ENCODE measurements at places on chromosomes 5 and 9. TPM values are rescaled to one million over a fixed set of nuclear protein-coding genes. Genes with fewer than 3 reads are reported as not detected.
A peak's percentile ranks its signal among the peaks of the same experiment; 100 is the strongest.

GRCh38 chr5:103145196-103145595, 25.1 kb downstream of the PPIP5K2 start:
- H3K4me3 ChIP-seq, result no peak overlapping the region
- DNase-seq, result no peak
- peaks cover 11% of the 10 kb centered on the region for H3K36me3 ChIP-seq
- no peaks in the 10 kb centered on the region for H3K4me1 ChIP-seq
- no peak overlapping the region for H3K27ac ChIP-seq

DNA sequence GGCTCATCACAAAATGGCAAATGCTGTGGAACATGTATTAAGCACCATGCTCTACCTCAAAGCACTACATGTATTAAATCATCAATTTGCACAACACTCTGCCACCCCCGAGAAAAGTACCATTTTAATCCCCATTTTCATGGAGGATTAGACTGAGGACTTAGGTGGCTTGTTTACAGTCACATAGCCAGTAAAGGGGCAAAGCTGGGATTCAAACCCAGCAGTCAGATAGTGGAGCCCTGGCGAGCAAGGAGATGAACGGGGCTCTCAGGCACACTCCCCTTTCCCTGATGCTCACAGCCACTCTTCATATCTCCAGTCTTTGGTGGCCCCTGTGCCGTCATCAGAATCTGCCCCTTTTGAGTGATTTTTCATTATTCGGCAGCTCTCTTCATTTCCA, 262.9 kb downstream of the DIRAS2 start:
- H3K36me3 ChIP-seq, result no peaks in the 10 kb centered on the region
- H3K27me3 ChIP-seq, result no peaks in the 10 kb centered on the region
- H3K4me1 ChIP-seq, result no peaks in the 10 kb centered on the region
- H3K4me3 ChIP-seq, result no peak overlapping the region
- no peak overlapping the region for H3K27ac ChIP-seq

GRCh38 chr9:14170973-14171596, 142.9 kb downstream of the NFIB start:
- DNase-seq, result no peak
- H3K4me1 ChIP-seq, result peaks cover 6% of the 10 kb centered on the region

DNA sequence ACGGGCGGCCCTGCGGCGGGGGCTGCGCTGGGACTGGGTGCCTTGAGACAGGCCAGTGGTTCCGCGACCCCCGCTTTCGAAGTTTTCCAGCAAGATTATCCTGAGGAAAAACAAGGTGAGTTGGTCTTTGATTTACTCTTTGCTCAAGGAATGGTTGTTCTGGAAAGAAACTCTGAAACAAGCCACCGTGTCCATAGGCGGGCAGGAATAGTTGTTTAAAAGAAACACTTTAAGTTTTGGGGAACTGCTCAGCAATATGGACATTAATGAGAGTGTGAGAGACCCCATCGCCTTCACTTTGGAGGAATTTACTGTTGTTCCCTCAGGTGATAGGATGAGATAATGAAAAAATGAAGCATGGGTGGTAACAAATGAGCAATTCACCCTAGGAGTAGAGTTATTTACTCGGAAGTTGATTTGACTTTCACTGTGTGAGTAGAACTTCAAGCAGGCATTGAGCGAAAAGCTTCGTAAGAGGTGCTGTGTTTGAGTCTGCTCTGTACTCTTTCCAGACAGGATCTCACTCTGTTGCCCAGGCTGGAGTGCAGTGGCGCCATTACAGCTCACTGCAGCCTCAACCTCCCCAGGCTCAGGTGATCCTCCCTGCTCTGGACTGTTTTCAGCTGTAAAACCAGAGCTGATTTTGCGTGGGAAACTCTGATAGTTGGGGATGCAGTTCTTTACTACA, 1.1 kb downstream of the DMRTA1 start:
- no peak for DNase-seq
- peak overlapping the region; percentile 89 for H3K4me3 ChIP-seq
- no peaks in the 10 kb centered on the region for H3K27me3 ChIP-seq
- H3K36me3 ChIP-seq, result no peaks in the 10 kb centered on the region
- peak overlapping the region; percentile 87 for H3K27ac ChIP-seq

DNA sequence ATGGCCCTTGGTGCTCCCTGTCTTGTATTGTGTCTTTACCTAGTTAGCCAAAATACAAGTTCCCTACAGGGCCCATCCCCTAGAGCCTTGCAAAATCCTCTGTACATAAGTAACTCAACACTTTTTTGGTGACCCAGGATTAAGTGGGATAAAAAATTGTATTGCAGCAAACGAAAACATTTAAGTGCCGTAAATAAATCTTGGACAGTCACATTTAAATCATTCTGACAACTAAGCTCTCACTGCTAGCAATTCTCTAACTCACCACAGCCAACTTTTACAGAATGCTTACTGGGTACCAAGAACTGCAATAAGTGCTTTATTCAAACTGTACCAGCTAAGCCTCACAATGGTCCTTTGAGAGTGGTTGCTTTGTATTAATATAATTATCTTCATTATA, 56.6 kb downstream of the GNAQ start:
- peaks cover 33% of the 10 kb centered on the region for H3K4me1 ChIP-seq
- no peaks in the 10 kb centered on the region for H3K36me3 ChIP-seq
- DNase-seq, result no peak

- no peak overlapping the region for H3K27ac ChIP-seq
- H3K4me3 ChIP-seq, result no peak overlapping the region
- H3K27me3 ChIP-seq, result no peaks in the 10 kb centered on the region
- H3K36me3 ChIP-seq, result no peaks in the 10 kb centered on the region
- DNase-seq, result no peak
Measured at GRCh38 chr5:138257583-138257982, 16.8 kb downstream of the GFRA3 start.

GRCh38 chr5:60259730-60260129, 366.2 kb upstream of the PDE4D start:
- H3K27ac ChIP-seq, result no peak overlapping the region
- no peak overlapping the region for H3K4me3 ChIP-seq
- no peaks in the 10 kb centered on the region for H3K27me3 ChIP-seq
- no peak for DNase-seq
- no peaks in the 10 kb centered on the region for H3K4me1 ChIP-seq
- H3K36me3 ChIP-seq, result no peaks in the 10 kb centered on the region

DNA sequence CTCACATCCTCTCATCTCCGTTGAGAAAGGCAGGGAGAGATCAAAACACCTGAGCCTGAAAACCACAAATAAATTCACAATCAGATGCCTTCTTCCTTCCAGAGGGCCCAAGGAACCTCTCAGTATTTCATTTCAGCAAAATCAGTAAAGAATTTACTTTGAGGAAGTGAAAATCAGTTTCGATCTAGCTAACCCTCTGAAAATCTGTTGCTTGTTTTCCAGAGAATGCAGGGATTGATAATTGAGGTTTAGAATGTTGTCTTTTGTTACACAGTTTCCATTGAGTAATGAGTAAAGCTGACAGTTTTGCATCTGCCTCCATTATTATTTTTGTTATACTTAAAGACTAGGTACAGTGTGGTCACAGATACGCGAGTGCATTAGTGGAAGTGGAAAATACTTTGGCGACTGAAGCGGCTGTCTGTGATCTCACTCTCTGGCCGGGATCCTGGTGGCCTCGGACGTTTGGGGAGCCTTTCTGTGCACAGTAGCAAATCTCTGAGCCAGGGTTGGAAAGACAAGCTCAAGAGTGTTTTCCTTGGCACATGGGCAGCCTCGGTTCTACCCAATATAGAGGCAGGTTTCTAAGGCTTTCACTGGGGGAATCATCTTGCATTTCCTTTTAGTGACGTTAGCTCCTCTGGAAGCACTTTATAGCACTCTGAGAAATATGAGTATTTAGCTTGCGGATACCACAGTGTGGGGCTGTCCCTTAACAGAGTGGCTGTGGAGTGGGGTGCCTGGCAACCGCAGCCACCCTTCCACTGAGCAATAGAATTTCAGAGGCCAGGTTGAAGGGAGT, 32.2 kb upstream of the ANGPTL2 start:
- H3K27ac ChIP-seq, result peak overlapping the region; percentile 79
- H3K4me3 ChIP-seq, result no peak overlapping the region
- H3K27me3 ChIP-seq, result no peaks in the 10 kb centered on the region

GRCh38 chr9:7636838-7637467, 162.6 kb downstream of the DMAC1 start:
- H3K27ac ChIP-seq, result no peak overlapping the region
- DNase-seq, result no peak
- no peaks in the 10 kb centered on the region for H3K36me3 ChIP-seq
- no peaks in the 10 kb centered on the region for H3K4me1 ChIP-seq
- no peak overlapping the region for H3K4me3 ChIP-seq

- H3K27ac ChIP-seq, result no peak overlapping the region
- no peak overlapping the region for H3K4me3 ChIP-seq
- no peak for DNase-seq
- H3K27me3 ChIP-seq, result no peaks in the 10 kb centered on the region
- H3K36me3 ChIP-seq, result no peaks in the 10 kb centered on the region
Measured at GRCh38 chr5:128815201-128815600, 150.1 kb upstream of the SLC27A6 start.

DNA sequence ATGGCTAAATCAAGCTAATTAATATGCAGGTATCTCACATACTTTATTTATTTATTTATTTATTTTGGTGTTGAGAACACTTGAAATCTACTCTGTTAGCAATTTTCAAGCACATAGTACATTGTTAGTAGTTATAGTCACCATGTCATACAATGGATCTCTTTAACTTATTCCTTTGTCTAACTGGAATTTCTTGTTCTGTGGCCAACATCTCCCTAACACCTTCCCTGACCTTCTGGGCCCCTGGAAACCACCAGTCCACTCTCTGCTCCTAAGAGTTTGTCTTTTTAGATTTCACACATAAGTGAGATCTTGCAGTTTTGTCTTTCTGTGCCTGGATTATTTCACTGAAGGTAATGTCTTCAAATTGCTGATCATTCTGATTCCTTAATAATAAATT, 229.1 kb downstream of the SEMA5A start:
- no peaks in the 10 kb centered on the region for H3K4me1 ChIP-seq
- no peaks in the 10 kb centered on the region for H3K27me3 ChIP-seq
- no peak for DNase-seq
- no peaks in the 10 kb centered on the region for H3K36me3 ChIP-seq
- H3K4me3 ChIP-seq, result no peak overlapping the region

DNA sequence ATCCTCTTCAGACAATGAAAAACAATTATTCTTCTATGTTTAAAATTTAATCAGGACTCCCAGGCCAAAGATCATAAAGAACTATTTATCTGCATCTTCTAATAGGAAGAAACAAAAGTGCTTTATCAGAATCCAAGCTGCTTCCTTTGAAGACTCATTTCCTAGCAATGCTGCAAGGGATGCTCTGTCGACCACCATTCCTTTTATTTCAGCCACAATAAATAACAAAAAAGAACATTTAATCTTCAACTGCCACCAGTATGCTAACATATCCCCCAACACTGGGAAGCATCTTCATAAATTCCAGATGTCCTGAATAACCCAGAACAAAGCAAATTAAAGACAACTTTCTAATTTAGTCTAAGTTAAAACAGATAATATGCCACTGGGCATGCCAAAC, 68.7 kb downstream of the PKD2L2 start:
- peaks cover 18% of the 10 kb centered on the region for H3K4me1 ChIP-seq
- H3K27ac ChIP-seq, result no peak overlapping the region
- no peaks in the 10 kb centered on the region for H3K27me3 ChIP-seq
- no peak for DNase-seq
- H3K4me3 ChIP-seq, result no peak overlapping the region
- no peaks in the 10 kb centered on the region for H3K36me3 ChIP-seq

DNA sequence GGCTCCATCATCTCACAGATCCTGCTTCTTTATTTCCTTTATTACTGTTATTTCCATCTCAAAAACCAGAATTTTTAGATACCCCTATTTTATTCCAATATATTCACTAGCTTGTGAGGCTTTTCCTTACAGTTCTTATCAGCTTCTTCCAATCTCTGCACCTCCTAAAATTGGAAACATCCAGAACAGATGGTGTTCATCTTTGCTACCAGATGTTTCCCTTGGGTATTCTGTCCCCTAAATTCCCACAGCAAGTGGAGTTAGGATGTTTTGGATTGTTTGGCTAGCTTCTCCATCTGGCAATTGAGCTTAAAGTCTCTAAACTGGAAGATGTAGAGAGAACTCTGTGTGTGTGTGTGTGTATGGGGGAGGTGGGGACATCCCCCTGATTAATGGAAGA, 580.4 kb downstream of the DTWD2 start:
- H3K4me1 ChIP-seq, result no peaks in the 10 kb centered on the region
- H3K27me3 ChIP-seq, result no peaks in the 10 kb centered on the region
- no peak overlapping the region for H3K27ac ChIP-seq
- DNase-seq, result no peak

DNA sequence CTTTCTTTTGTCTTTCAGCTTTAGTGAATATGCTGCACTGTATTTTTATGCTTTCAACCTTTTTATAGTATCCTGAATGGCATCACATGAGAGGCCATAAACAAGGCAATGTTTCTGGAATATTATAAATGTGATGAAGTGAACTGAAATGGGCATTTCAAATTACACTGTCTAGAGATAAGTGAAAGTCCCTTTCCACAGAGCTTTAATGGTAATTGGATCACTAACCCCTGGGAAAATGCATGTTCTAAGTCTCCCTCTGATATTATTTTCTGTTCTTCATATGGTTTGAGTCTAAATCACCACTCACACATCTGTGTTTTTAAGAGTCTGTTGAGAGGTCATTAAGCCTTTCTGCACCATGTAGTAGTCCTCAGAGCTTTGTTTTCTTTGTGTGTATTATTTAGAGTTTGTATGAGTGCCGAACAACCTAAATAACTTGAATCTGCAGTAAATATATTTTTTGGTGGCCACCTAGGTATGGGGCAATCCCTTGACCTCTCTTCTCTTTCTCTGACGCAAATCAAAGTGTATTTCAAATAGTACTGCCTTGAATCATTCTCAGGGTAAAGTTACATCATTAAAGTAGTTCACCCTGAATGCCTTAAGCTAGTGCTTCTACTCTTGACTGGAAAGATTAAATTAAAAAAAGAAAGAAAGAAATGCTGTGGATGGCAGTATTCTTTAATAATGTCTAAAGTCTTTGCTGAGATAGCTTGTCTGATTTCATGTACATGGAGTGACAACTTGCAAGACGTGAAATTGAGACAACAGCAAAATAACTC, 1931.0 kb upstream of the CDH6 start:
- no peaks in the 10 kb centered on the region for H3K4me1 ChIP-seq
- H3K27me3 ChIP-seq, result no peaks in the 10 kb centered on the region
- DNase-seq, result no peak
- H3K27ac ChIP-seq, result no peak overlapping the region
- no peak overlapping the region for H3K4me3 ChIP-seq
- H3K36me3 ChIP-seq, result no peaks in the 10 kb centered on the region

GRCh38 chr9:20357037-20357432, 265.3 kb downstream of the MLLT3 start:
- peak overlapping the region; percentile 60 for H3K27ac ChIP-seq
- H3K4me3 ChIP-seq, result no peak overlapping the region
- peaks cover 49% of the 10 kb centered on the region for H3K4me1 ChIP-seq

Gene ABO
- total RNA-seq, result 0.44 TPM

Gene P4HA2
- total RNA-seq, result 5.8 TPM

Gene ST6GALNAC4
- 21.0 TPM for total RNA-seq

Gene CD72
- total RNA-seq, result 0.71 TPM

Gene CCIN
- not detected for total RNA-seq

Gene HMMR
- 0.15 TPM for total RNA-seq

Gene FAM151B
- total RNA-seq, result 1.6 TPM

Gene DOK3
- total RNA-seq, result 5.1 TPM

Measured in gastrocnemius medialis (tissue), 4 donors.